IMR-90 (cell line): ENCODE measurements at places on chromosomes 12 and 14. TPM values are rescaled to one million over a fixed set of nuclear protein-coding genes. Genes with fewer than 3 reads are reported as not detected.

DNA sequence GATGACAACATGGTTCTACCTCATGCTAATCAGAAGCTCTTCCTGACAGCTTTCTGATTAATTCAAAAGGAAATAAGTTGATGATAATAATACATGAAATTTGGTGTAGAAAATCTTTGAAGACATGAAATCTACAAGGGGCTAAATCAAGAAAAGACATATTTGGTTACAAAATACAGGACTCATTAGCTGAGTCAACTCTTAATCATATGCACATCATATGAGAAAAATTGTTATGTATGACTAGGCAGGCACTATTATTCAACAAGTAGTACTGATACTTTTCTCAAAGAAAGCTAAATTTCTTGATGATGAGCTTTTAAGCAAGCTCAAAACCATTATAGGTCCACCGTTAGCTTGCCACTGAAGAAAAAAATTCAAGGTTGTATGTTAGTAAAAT is 7.1 kb downstream of the ABCC9 start:
- DNase-seq = peak; percentile 68

GRCh38 chr12:55725556-55725955 is 3.3 kb downstream of the CD63 start:
- DNase-seq = no peak

DNA sequence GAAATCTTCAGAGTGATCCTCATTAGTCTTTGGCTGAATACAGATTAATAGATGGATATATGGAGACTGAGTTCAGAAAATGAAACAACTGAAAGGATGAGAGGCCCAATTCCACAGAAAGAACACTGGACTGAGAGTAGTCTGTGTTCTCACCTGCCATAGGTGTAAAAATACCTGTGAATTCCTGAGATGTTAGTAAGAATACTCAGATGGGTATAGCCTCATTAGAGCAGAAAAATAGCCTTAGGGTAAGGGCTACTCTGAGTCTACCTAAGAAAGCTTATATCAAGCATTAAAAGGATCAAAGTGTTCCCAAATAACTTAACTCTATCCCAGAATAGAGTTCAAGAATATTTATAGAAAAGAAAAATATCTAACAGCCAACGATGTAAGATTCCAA is 1510.3 kb upstream of the SEL1L start:
- no peak for DNase-seq

DENR gene
- total RNA-seq = 8.2 and 32.2 TPM in 2 replicates

DNA sequence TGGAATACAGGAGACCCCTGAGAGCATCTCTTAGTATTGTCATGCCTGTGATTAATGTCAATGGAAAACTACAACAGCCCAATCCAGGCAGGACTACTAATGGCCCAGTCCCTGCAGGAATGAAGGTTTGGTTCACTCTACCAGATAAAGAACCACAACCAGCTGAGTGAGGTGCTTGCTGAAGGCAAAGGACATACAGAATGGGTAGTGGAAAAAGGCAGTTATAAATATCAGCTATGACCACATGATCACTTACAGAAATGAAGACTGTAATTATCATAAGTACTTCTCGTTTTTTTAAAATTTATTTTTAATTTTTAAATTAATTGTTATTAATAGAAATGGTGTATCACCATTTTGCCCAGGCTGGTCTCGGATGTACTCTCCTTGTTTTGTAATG is 17.2 kb upstream of the LPCAT3 start:
- no peak for DNase-seq

STX2 gene
- total RNA-seq = 26.9 and 42.8 TPM in 2 replicates

TAS2R43 gene
- total RNA-seq = 0.90 and 1.9 TPM in 2 replicates

DNA sequence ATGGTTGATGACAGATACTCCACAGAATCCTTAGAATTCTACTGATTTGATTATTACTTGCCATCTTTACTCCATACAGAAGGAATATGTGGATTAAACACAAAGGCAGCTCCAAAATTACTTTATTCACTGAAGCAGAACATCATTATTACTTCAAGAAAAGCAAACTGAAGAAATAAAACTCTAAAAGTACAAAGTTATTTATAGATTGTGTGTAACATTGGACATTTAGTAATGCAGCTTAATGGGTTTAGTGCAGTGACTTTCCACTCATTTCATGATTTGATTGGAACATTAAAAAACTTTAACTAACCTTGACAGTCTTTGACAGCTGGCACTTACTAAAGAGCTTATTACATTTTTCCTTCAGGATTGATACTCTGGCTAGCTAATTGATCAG is 59.0 kb upstream of the ATP2A2 start:
- no peak for DNase-seq

IGF1 gene
- total RNA-seq = under 0.01 and 0.28 TPM in 2 replicates

PTGR2 gene
- total RNA-seq = 1.3 and 2.8 TPM in 2 replicates
